GM23338 (cell line): ENCODE measurements at places on chromosomes 7 and 10. TPM values are rescaled to one million over a fixed set of nuclear protein-coding genes. Genes with fewer than 3 reads are reported as not detected.

CASTOR2 gene
- polyA plus RNA-seq = 3.2 and 4.1 TPM in 2 replicates

LRRC17 gene
- polyA plus RNA-seq = 1.0 and 2.8 TPM in 2 replicates

SH2D4B gene
- 0.08 TPM in 1 of 2 replicates, not detected in the other for polyA plus RNA-seq

PTPN12 gene
- 55.1 and 58.8 TPM in 2 replicates for polyA plus RNA-seq

SAP25 gene
- polyA plus RNA-seq = 3.8 and 3.9 TPM in 2 replicates

ZNF316 gene
- 1.1 and 1.2 TPM in 2 replicates for polyA plus RNA-seq

EBLN1 gene
- not detected in 2 replicates for polyA plus RNA-seq

- DNase-seq = no peak
Observed at GRCh38 chr10:5512881-5513612, 11.7 kb upstream of the CALML3 start.

- no peak for DNase-seq
Observed at GRCh38 chr7:105935250-105935649, 27.8 kb upstream of the CDHR3 start.

GRCh38 chr10:408236-408635, 273.0 kb downstream of the ZMYND11 start:
- no peak for DNase-seq

- DNase-seq = no peak
Observed at GRCh38 chr7:116949941-116950801, 3.1 kb upstream of the ST7 start.

- DNase-seq = no peak
Observed at GRCh38 chr10:107490389-107490788, 325.9 kb upstream of the SORCS1 start.

DNA sequence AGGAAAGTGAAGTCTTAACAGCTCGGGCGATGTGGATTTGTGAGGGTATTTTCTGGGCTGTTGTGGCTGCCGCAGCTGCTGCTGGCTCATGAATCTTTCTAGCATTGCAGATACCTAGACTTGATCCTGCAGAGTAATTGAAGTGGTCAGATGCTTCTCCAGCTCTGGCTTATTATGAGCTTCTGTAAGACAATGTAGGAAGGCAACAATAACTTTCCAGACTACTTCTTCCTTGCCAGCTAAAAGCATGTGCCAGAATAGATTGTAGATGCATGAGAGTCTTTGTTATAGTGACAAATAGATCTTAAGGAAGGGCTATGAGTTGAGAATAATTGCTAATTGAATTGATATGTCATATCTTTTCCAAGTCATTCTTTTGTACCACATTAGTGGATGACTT, 461.4 kb upstream of the POT1 start:
- DNase-seq = no peak
